Diencephalon (tissue), 1 donor: ENCODE measurements at places on chromosomes 7 and 10. TPM values are rescaled to one million over a fixed set of nuclear protein-coding genes. Genes with fewer than 3 reads are reported as not detected.

SMKR1 gene
- total RNA-seq: 6.7 TPM

ARHGEF5 gene
- total RNA-seq: 1.8 TPM

FAM25A gene
- total RNA-seq: not detected

PON1 gene
- total RNA-seq: 1.2 TPM

IFIT5 gene
- 51.7 TPM for total RNA-seq

PRPS1L1 gene
- total RNA-seq: not detected

PDZD7 gene
- 7.2 TPM for total RNA-seq

TMEM270 gene
- total RNA-seq: not detected

MACC1 gene
- total RNA-seq: 0.23 TPM

TSPAN15 gene
- 10.6 TPM for total RNA-seq

GIMAP4 gene
- total RNA-seq: 10.8 TPM

PCLO gene
- 77.5 TPM for total RNA-seq

FXYD4 gene
- not detected for total RNA-seq

TRIM4 gene
- 12.5 TPM for total RNA-seq

CREB5 gene
- 9.2 TPM for total RNA-seq

NRG3 gene
- 26.3 TPM for total RNA-seq

ITGA8 gene
- 6.5 TPM for total RNA-seq
